ENCODE measurements at places on chromosomes 4 and X. TPM values are rescaled to one million over a fixed set of nuclear protein-coding genes. Genes with fewer than 3 reads are reported as not detected.

CCNB3 gene
- total RNA-seq: 1.5 TPM

LRIT3 gene
- total RNA-seq: 0.18 TPM

HPSE gene
- 10.6 TPM for total RNA-seq

HTN1 gene
- not detected for total RNA-seq

GLRA2 gene
- not detected for total RNA-seq

ZDHHC15 gene
- total RNA-seq: 0.02 TPM

WDR13 gene
- total RNA-seq: 45.5 TPM

SRPK3 gene
- total RNA-seq: not detected

ARMCX4 gene
- total RNA-seq: 2.8 TPM

NALF2 gene
- total RNA-seq: 0.09 TPM

NPNT gene
- total RNA-seq: not detected

P2RY8 gene
- 126 TPM for total RNA-seq
